ENCODE measurements at places on chromosomes 4 and X. TPM values are rescaled to one million over a fixed set of nuclear protein-coding genes. Genes with fewer than 3 reads are reported as not detected.

The RASL11B gene
- 37.3 TPM for polyA plus RNA-seq

DNA sequence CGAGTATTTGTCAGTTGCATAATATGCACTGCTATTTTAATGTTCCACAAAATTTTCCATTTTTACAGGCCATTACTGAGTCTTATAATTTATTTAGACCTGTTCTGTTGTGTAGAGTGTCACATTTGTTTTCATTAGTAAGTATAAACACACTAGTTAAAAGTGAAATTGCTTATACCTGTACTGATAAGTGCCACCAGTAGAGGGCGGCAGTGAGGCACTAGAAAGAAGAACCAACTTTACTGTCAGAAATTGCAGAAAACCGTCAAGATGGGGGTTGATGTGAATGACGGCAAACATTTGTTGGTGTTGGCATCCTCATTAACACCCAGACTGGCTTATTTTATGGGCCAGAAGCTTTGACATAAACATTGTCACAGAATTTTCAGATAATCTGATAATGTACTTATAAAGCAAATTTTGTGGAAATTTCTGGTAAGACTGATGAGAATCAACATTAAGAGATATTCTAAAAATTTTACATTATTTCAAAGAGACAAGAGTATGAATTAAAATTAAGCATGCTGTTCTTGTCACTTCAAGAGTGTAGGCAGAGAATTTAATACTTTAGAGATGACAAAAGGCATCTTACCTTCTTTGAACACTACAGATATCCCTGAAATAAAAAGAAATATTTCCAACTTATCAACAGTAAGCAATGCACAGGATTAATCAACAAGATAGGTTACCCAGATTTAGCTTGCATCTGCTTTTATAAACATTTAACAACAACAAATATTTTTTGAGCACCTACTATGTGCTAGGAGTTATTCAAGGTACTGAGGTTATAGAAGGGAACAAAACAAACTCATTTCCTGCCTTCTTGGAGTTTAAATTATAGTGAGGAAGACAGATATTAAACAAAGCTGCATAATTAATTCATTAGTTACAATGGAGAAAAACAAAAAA lies 24.9 kb downstream of the ALPK1 start:
- DNase-seq = no peak

The F11 gene
- 1.9 TPM for polyA plus RNA-seq

DNA sequence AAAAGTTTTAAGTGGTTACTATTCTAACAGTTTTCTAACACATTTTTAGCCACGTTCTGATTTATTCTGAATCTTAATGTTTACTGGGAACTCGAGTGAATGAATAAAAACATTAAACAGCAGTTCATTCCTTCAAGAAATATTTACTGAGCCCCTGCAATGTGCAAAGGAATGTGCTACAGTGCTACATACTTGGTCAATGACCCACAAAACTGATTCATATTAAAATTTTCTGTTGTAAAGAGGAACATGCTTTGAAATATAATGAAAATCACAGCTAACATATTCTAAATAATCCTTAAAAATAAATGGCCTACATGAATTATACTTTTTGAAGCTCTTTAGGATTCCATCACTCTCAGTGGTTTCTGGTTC lies 78.7 kb downstream of the ARAP2 start:
- DNase-seq = no peak

DNA sequence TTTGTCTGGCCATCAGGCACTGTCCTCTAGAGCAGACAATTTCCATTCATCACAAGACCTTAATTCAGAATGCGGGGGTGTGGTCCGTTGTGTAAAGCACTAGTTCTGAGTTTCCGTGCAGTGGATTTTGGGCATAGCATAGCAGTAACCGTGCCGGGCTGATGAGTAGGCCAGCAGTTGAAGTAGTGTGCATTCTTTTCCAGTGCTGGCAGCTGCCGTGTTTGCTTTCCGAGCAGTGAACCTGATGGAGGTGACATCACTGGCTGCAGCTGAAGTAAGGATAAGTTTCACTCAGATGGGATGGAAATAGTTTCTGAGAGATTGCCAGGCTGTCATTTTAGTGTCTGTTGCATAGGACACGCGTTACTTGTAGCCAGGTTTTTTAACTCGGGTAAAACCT lies 107.0 kb upstream of the STIM2 start:
- no peak for DNase-seq

- DNase-seq = peak; percentile 68
Observed at GRCh38 chrX:53433651-53434639, at the start of gene HSD17B10. Gene HSD17B10, minus strand, starts transcription at chrX:53434370. Its CDS starts 25 bp downstream, at chrX:53434345.

The UGT2B11 gene
- 1.4 TPM for polyA plus RNA-seq

Measured in renal cortex interstitium (tissue), 15 donors.